ENCODE measurements at places on chromosomes 2 and 18.

DNA sequence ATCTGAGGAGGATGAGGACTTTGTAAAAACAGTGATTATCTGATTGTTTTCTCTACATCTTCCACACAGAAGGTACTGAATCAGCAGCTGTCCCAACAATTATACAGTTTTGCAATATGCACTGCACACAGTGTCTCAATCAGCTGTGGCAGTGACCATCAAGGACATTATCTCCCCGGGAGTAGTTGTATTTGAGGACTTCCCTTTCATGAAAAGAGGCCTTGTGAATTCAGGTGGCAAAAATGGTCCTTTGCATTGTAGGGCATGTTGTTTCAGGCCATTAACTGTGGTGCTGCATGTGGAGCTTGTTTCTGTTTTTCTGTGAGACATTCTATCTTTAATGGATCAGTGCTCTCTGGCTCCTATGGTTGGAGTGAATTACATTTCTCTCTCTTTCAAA lies 779.4 kb upstream of the FSHR start:
- no peak for DNase-seq

DNA sequence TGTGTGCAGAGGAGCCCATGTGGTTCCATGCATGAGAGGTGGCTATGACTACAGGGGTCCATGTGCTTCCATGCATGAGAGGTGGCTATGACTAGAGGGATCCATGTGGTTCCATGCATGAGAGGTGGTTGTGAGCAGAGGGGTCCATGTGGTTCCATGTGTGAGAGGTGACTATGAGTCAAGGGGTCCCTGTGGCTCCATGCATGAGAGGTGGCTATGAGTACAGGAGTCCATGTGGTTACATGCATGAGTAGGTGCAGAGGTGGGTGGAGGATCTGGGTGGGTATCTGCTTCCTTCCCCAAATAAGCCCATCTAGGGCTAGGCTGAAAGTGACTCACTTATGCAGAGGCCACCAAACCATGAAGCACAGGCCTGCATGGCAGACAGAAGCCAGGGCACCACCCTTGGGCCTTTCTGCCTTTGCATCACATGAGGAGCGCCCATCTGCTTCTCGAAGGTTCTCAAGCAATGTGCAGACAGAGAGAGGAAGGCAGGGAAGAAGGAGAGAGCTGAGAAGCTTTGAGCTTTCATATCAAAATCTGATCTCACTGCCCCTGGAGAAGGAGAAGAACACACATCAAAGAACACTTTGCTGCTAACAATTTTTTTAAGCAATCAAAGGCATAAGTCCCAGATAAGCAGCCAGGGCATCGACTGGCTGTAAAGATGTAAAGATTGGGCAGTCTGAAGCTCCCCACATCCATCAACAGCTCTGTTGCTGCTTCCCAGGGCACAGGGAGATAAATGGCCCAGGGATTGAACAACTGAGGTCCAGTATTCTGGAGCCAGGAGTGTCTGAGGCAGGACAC lies 137.6 kb downstream of the TNS1 start:
- no peak for DNase-seq

DNA sequence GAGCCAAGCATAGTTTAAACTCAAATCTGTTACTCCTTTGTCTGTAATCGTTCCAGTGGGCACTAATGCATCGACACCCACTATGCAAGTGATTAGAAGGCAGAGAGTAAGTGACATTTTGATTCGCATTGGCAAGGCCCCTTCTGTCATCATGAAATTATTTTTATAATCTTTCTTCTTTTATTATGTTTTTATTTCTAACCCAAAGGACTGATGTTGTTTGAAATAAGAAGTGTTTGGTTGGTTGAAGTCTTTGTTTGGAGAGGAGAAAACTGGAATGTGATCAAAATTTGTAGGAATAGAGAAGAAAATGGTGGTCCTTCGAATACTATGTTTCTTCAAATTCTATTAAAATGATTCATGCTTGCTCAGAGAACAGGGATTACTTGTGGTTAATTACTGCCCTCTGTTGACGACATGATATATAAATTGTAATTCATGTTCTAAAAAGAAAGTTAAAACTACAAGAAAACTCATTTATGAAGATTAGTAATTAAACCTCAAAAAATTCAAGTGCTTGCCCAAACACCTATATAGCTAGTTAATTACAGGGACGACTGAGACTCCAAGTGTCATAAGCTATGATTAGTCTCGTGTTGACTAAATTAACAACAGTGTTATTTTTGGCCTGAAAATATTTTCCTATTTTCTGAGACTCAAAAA lies 26.4 kb upstream of the TFPI start:
- DNase-seq = peak; percentile 52

- DNase-seq = no peak
Observed at GRCh38 chr2:138018866-138019688, 54.8 kb downstream of the HNMT start.

GRCh38 chr2:53785366-53785765 lies 1.4 kb downstream of the ASB3 start:
- DNase-seq = no peak

DNA sequence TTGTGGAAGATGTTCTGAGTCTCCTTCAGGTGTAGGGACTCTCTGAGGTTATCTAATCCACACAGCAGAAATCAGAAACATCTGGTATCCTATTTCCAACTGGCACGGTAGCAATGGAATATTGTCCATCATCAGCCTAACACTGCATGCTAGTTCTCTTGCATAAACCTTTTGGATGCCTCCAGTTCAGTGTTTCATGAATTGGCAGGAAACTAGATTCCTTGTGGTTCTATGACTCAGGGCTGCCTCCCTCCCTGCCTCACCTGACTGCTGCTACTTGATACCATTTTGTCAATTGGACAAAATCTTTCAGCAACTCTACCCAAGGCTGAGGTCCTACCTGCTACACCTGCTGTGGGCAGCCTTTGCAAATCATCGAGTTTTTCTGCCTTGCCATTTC lies 130.9 kb downstream of the TPGS2 start:
- DNase-seq = no peak

GRCh38 chr2:100235098-100235497 lies 87.2 kb downstream of the LONRF2 start:
- peak; percentile 93 for DNase-seq

GRCh38 chr2:70703900-70704549 lies 64.0 kb downstream of the ADD2 start:
- DNase-seq = no peak

DNA sequence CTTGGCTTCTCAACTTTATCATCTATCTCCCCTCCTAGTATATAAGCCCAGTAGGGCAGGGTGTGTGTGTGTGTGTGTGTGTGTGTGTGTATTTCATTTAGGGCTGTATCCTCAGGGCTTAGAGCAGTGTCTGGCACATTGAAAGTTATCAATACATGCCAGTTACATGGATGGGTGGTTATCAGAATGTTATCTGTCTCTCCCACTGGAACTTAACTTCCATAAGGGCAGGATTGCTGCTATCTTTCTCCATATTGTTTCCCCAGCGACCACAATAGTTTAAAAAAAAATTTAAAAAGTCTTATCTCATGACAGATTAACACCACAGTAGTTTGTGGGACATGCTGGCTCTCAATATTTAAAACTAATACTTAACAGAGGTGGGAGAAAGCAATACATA lies 488.9 kb downstream of the PLCL1 start:
- DNase-seq = no peak

DNA sequence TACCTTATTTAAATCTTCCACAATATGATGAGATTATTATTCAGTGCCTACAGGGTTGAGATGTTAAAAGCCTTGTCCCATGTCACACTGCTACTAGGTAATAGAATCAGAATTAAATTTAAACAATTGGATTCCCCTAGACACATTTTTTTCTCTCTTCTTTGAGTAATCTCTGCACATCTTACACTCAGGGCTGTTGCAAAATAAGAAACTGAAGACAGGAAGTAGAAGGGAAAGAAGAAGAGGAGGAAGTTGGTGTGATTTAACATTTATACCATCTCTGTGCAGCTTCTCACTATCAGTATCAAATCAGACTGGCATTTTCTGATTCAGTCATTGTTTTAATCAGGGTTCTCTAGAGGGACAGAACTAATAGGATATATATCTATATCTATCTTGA lies 677.6 kb downstream of the IRS1 start:
- peak; percentile 83 for DNase-seq

DNA sequence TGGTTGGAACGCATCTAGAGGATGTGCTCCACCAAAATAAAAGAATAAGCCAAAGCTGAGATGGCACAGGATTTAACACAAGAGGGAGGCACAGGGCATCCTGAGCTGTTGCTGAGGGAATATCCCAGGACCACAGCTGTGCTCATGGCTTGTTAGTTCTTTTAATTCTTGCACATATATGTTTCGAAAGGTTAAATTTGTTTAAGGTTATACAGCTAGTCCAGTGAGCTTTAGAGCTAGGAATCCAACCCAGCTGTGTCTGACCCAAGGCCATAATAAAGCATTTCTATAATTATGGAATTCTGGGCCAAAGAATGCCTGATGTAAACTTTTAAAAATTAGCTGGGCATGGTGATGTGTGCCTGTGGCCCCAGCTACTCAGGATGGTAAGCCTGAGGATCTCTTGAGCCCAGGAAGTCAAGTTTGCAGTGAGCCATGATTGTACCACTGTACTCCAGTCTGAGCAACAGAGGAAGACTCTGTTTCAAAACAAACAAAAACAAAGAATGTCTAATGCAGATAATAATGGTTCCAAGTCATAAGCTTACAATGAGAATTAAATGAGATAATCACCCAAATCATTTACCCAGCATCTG lies 66.4 kb upstream of the CCBE1 start:
- DNase-seq = no peak

DNA sequence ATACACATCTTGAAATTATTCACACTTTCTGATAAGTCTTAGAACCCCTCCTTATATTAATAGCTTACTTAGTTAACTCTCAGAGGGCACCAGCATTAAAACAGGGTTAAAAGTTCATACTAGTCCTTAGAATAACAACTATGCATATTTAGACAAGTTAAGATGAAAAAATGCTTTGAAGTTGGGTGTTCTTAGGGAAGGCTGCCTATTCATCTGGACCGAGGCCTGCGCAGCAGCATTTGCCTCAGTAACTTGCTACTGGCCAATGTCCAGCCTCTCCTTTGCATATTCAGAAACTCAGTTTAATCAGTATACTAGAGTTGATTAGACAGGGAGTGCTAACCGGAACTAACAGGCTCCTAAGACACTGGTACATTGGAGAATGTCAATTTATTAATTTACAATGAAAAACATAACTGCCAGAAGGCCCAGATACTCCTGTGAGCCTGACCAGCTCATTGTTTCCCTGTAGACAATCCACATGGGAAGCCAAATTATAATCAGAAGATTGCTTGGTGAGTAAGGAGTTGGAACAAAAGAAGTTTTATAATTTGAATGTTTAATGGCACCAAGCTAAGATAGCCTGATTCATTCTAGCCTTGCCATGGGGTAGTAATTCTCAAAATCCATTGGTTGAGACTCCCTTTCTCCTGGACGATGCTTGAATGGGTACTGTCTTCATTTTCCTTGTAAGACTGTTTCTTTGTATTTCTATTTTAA lies 48.9 kb downstream of the DYNC1I2 start:
- DNase-seq = no peak

- DNase-seq = no peak
Observed at GRCh38 chr18:35267809-35268208, 22.2 kb downstream of the ZSCAN30 start.

GRCh38 chr2:231300722-231301076 lies 94.8 kb upstream of the B3GNT7 start:
- DNase-seq = peak; percentile 60

DNA sequence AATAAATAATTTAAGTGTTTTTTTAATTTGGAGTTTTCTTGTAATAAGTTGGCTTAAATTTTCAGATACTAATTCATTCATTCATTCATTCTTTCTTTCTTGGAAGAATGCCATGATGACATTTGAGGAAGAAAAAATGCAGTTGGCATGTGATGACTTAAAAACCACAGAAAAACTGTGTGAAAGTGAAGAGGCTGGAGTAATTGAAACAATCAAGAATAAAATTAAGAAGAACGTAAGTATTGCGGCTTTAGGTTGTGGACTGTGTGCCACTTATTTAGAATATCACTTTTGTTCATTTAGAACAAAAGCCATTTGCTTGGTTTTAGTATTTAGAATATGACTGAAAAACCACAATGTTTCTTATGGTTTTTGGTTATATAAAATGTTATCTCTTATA lies 51.4 kb downstream of the TTC39C start:
- DNase-seq = peak; percentile 14

DNA sequence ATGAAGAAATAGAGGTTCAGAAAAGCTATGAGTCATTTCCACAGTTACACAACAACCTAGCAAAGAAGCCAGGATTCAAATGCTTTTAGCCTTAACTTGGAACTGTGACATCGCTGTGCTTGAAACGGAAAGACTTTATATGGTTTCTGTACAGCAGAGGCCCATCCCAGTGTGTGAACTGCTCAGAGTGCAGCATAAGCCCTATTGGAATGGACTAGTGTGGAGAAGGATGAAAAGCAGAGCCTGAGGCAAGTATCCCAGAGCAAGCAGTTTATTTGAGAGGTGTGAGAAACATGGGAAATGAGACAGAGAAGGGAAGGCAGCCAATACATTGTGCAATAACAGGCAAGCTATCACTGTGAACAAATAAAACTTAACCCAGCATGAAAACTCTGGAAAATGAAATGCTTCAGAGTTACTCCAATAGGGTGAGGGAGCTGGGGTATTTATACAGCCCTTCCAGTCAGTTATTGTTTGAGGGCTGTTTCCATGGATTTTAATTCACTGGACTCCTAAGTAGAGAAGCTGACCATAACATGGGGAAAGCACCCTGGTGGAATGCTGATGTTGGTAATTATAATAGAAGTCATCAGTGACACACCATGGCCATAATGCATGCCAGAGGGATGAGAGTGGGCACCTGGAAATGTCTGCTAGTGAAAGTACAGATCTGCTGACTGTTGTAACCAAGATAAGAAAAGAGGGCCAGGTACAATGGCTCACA lies 254.0 kb upstream of the POU3F3 start:
- DNase-seq = peak; percentile 81

GRCh38 chr2:39234754-39235153 lies 9.0 kb downstream of the CDKL4 start:
- no peak for DNase-seq

DNA sequence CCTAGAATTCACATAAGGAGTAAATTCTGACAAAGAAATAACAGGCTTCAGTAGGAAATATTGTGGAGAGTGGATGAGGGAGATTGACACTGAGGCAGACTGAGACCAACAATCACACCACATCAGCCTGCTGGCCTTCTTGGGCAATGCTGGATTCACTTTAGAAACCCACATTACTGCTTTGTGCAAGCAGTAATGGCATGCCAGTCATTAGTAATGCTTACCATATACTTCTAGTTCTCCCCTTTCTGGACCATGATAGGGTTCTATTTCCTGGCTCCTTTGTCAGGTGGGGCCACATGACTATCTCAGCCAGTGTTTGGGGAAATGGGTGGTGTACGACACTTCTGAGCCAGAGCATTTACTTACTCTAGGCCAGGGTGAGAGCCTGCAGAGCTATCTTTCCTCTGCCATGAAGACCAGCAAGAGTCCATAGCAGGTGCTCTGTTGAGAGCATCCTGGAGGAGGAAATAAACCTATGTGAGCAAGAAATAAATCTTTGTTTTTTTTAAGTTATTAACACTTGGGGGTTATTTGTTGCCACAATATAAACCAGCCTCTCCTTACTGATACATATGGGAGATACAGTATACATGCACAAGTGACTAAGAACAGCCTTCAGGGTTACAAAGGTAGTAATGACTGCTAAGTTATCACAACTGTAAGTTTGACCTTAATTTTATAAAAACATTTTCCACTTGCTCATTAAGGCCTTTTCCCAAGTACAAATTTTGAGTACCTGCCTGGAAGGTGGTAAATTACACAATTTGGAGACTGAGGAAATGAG lies 89.3 kb upstream of the TANK start:
- no peak for DNase-seq
